ENCODE measurements at places on chromosomes 6 and 20.

- no peaks in the 10 kb centered on the region for H3K27me3 ChIP-seq
- no peak overlapping the region for H3K4me3 ChIP-seq
- H3K4me1 ChIP-seq = peaks cover 5% of the 10 kb centered on the region
- DNase-seq = peak; percentile 92
- H3K36me3 ChIP-seq = peaks cover 13% of the 10 kb centered on the region
Observed at GRCh38 chr20:35891375-35891774, 62.9 kb downstream of the SCAND1 start.

GRCh38 chr20:1164871-1165270 is 19.9 kb downstream of the TMEM74B start:
- H3K36me3 ChIP-seq = peaks cover 57% of the 10 kb centered on the region
- H3K27me3 ChIP-seq = no peaks in the 10 kb centered on the region
- DNase-seq = no peak
- no peak overlapping the region for H3K27ac ChIP-seq

DNA sequence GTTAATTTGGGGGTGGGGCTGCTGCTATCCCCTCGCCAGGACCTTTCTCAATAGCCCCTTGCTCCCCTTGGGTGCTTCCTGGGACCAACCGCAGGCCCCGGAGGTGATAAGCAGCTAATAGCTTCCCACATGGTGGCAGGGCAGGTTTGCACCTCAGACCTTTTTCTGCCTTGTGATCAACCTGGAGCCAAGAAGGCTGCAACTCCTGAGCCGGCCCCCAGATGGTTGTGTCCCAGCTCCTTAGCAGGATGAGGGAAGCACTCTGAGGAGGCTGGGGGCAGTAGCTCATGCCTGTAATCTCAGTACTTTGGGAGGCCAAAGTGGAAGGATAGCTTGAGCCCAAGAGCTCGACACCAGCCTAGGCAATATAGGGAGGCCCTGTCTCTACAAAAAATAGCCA is 85.5 kb downstream of the BMP7 start:
- peaks cover 65% of the 10 kb centered on the region for H3K27me3 ChIP-seq
- H3K4me3 ChIP-seq = no peak overlapping the region
- H3K4me1 ChIP-seq = no peaks in the 10 kb centered on the region
- H3K36me3 ChIP-seq = no peaks in the 10 kb centered on the region
- no peak overlapping the region for H3K27ac ChIP-seq

GRCh38 chr6:98844244-98845210 is 10.2 kb downstream of the POU3F2 start:
- no peak overlapping the region for H3K27ac ChIP-seq
- H3K4me1 ChIP-seq = peaks cover 21% of the 10 kb centered on the region
- no peak for DNase-seq

- no peak overlapping the region for H3K4me3 ChIP-seq
- DNase-seq = no peak
- H3K36me3 ChIP-seq = no peaks in the 10 kb centered on the region
- H3K27me3 ChIP-seq = no peaks in the 10 kb centered on the region
Observed at GRCh38 chr20:39282619-39283092, 320.5 kb downstream of the DHX35 start.

DNA sequence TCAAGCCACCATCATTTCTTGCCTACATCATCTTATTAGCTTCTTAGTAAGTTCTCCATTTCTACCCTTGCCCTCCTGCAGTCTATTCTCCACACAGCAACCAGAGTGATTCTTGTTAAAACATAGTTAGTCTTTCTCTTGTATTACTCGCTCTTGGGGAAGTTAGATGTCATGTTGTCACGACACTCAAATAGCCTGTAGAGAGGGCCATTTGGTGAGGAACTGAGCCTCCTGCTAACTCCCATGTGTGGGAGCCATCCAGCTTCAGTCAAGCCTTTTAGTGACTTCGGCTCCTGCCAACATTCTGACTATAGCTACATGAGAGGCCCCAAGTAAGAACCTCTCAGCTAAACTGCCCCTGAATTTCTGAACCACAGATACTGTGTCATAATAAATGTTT is 395.4 kb downstream of the CDC5L start:
- H3K4me1 ChIP-seq = no peaks in the 10 kb centered on the region
- H3K27me3 ChIP-seq = no peaks in the 10 kb centered on the region
- DNase-seq = no peak
- no peak overlapping the region for H3K27ac ChIP-seq

DNA sequence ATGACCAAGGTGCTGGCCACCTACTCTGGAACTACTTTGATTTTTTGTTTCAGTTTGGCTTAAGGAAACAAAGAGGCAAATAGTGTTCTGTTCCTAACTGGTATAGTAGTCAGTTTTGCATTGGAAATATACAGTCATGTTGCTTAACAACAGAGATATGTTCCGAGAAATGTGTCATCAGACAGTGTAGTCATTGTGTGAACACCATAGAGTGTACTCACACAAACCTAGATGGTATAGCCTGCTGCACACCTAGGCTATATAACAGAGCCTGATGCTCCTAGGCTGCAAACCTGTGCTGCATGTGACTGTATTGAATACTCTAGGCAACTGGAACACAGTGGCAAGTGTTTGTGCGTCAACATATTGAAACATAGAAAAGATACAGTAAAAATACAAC is 80.4 kb downstream of the ARID1B start:
- H3K36me3 ChIP-seq = no peaks in the 10 kb centered on the region
- DNase-seq = peak; percentile 65
- H3K4me3 ChIP-seq = no peak overlapping the region
- no peak overlapping the region for H3K27ac ChIP-seq
- H3K27me3 ChIP-seq = no peaks in the 10 kb centered on the region

DNA sequence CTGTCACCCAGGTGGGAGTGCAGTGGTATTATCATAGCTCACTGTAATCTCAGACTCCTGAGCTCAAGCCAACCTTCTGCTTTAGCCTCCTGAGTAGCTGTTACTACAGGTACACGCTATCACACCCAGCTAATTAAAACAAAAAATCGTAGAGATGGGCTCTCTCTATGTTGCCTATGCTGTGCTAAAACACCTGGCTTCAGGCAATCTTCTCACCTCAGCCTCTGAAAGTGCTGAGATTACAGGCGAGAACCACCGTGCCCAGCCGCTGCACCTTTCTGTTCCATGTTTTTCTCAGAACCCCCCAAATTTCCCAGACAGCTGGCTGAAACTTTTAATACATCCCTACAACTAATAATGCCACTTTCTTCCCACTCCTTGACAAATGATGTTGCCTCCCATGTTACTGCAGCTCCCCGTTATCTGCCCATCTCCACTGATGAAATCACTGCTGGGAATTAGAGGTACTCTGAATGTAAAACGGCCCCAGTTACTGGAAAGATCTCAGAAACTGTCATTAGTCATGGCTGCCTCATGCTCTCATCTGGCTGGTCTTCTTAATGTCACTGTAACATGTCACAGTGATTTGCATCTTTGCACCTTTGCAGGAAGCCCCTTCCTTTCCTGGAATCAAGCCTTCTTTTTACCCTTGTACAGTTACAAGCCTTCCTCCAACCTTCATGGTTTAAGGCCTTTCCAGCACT is 697.5 kb downstream of the PRKN start:
- no peak for DNase-seq
- H3K4me3 ChIP-seq = no peak overlapping the region
- H3K4me1 ChIP-seq = no peaks in the 10 kb centered on the region
- no peaks in the 10 kb centered on the region for H3K27me3 ChIP-seq

DNA sequence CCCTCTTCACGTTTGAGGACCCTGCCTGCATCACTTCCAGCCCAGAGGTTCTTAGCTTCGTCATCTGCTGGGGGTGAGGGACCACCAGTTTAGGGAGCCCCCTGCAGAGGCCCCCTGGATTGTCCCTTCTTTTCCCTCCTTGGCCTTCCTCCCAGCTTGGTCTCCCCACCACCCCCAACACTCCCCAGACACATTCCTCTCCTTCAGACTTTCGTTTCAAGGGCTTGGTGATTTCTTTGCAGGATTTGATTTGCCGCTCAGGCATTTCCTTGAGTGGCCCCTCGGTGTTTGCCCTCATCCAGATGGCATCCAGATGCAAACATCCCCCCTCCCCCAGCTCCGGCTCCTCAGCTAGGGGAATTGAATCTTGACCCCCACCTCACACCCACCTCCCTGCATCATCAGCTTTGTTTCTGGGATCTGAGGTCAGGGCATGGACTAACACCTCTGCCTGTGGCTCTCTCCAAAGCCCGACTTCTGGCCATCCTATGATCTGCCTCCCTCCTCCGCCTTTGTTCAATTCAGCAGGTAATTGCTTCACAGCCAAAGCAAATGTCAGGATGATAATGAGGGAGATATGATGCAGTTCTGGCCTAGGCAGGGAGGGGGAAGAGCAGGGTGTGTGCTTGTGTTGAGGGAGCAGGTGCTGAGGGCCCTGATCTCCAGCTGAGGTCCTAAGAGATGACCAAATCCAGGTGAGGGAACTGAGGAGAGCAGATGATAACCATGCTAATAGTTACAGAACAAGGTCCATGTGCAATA is 141.5 kb downstream of the VEGFA start:
- peaks cover 9% of the 10 kb centered on the region for H3K27me3 ChIP-seq
- peak; percentile 25 for DNase-seq
- no peak overlapping the region for H3K4me3 ChIP-seq
- no peak overlapping the region for H3K27ac ChIP-seq
- no peaks in the 10 kb centered on the region for H3K36me3 ChIP-seq

DNA sequence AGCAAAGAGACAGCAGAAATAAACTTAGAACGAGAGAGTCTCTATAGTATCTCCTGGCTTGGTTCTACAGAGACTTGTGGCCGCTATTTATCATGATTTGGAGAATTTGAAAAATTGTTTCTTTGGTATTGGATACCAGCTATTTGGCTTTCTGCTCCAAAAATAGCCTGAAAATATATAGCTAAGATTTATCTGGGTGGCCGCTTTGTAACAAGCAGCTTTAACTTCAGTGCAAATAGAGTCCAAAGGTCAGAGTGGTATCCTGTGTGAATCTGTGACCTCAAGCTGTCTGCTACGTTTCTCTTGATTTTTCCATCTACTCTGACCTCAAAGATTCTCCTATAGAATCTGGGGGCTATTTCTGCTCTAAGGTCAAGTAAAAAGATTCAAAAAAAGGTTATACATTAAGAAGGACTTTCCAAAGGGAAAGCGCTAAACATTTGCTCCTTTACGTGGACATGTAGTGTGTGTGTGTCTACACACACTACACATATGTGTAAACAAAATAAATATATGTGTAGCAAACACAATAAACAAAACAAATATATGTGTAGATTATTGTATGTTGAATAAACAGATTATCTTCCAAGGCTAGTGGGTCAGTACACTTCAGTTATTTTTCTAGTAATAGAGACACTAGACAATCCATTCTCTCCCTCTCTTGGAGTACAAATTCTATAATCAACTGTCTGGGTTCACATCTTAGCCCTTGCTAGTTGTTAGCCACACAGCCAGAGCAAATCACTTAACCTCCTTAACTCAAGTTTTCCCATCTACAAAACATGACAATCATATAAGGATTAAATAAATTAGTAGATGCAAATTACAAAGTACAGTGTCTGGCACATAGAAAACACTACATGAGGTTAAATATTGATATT is 40.8 kb downstream of the CHD6 start:
- no peaks in the 10 kb centered on the region for H3K36me3 ChIP-seq
- DNase-seq = no peak
- no peak overlapping the region for H3K4me3 ChIP-seq
- H3K4me1 ChIP-seq = peaks cover 2% of the 10 kb centered on the region
- H3K27ac ChIP-seq = no peak overlapping the region
- H3K27me3 ChIP-seq = no peaks in the 10 kb centered on the region

DNA sequence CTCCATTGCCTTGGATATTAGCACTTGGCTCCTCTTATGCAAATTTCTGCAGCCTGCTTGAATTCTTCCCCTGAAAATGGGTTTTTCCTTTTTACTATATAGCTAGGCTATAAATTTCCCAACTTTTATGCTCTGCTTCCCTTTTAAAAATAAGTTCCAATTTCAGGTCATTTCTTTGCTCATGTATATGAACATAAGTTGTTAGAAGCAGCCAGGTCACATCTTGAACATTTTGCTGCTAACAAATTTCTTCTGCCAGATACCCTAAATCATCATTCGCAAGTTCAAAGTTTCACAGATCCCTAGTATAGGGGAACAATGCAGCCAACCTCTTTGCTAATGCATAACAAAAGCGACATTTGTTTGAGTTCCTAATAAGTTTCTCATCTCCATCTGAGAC is 34.5 kb upstream of the ENPP4 start:
- H3K4me1 ChIP-seq = no peaks in the 10 kb centered on the region
- H3K27ac ChIP-seq = no peak overlapping the region
- no peaks in the 10 kb centered on the region for H3K36me3 ChIP-seq
- H3K27me3 ChIP-seq = no peaks in the 10 kb centered on the region

DNA sequence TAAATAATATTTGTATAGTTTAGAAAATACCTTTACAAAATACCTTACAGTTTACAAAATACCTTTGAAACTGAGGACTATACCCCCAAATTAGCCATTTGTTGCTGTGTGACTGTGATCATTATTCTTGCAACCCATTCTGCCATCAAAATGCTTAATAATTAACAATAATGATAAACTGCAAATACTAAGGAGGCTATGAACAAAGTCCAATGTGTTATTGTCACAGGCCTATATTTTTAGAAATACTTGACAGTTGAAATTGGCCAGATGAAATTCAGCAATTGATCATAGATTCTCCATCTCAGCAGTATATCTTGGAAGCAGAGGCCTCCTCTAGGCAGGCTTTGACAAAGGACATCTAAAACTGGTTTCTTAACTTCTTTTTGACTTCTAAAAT is 178.6 kb downstream of the HS3ST5 start:
- H3K27me3 ChIP-seq = no peaks in the 10 kb centered on the region
- no peak for DNase-seq
- no peak overlapping the region for H3K27ac ChIP-seq
- H3K4me3 ChIP-seq = no peak overlapping the region
- no peaks in the 10 kb centered on the region for H3K4me1 ChIP-seq

DNA sequence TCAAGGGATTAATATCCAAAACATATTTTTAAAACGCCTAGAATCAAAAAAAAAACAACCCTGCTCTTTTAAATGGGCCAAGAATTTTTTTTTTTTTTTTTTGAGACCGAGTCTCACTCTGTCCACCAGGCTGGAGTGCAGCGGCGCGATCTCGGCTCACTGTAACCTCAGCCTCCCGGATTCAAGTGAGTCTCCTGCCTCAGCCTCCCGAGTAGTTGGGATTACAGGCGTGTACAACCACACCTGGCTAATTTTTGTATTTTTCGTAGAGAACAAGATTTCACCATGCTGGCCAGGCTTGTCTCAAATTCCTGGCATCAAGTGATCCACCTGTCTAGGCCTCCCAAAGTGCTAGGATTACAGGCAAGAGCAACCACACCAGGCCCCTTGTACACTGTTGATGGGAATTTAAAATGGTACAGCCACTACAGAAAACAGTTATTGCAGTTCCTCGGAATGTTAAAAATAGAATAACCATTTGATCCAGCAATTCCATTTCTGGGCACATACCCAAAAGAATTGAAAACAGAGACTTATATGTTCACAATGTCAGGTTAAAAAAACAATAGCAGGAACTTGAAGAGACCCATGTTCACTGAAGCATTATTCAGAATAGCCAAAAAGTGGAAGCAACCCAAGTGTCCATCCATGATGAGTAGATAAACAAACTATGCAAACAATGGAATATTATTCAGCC is 3.1 kb upstream of the MYL9 start:
- H3K4me1 ChIP-seq = peaks cover 22% of the 10 kb centered on the region
- H3K36me3 ChIP-seq = peaks cover 6% of the 10 kb centered on the region
- DNase-seq = no peak
- H3K4me3 ChIP-seq = no peak overlapping the region
- no peak overlapping the region for H3K27ac ChIP-seq

Measured in mesenchymal stem cell (in vitro differentiated cells and primary cell).